Kasumi-1 (cell line): ENCODE measurements at places on chromosomes 6 and 20.

DNA sequence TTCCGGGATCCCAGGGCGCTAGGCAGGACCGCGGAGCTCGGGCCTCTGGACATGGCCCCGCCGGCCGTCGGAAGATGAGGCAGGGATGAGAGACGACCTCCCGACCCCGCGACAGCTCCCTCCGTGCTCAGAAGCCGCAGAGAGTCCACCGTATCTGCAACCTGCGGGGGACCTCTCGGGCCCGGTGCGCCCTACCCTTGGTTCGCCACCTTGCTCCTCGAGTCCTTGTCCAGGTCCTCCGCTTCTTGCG lies 301 bp downstream of the PPP1R3D start:
- DNase-seq = no peak

DNA sequence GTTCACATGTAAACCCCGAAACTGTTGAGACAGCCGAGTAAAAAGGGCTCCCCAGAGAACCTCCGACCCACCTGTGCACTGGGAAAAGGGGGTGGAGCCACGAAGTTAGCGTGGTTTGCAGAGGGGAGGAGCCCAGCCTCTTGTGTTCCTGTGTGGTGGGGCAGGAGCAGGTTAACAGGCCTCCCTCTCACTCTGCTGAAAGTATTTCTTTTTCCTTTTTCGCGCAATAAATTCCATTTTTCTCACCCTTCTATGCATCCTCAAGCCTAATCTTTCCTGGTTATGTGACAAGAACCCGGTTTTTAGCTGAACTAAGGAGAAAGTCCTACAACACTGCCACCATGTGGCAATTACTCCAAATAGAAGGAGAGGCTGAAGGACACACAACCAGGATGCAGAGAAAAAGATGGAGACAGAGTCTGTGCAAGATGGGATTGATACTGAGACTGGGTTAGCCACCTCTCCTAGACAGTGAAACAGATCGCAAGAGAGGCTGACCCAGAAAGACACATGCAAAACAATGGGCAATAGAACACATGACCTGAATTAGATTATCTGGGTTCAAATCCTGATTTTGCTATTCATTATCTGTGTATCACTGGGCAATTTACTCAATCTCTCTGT lies 168.7 kb upstream of the PRSS16 start:
- peak; percentile 78 for DNase-seq

GRCh38 chr6:111601886-111602285 lies 3.8 kb downstream of the TRAF3IP2 start:
- DNase-seq = no peak

- no peak for DNase-seq
Measured at GRCh38 chr6:92468066-92468465, 951.3 kb downstream of the EPHA7 start.

DNA sequence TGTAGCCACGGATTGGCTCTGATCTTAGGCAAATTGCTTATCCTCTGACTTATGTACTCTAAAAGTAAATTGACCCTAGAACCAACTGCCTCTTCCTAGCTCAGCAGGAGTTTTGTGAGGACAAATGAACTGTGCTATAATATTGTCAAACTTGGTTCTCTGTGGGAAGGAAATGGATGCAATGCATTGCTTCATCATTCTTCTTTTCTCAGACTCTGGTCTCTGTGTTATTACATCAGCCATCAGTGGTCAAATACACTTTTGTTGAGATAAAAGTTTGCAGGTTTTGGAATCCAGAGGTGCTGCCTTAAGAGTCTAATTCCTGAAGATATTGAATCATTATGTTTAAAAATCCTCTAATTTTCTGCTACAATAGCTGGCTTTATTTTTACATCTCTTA lies 64.9 kb downstream of the SLC24A3 start:
- no peak for DNase-seq

DNA sequence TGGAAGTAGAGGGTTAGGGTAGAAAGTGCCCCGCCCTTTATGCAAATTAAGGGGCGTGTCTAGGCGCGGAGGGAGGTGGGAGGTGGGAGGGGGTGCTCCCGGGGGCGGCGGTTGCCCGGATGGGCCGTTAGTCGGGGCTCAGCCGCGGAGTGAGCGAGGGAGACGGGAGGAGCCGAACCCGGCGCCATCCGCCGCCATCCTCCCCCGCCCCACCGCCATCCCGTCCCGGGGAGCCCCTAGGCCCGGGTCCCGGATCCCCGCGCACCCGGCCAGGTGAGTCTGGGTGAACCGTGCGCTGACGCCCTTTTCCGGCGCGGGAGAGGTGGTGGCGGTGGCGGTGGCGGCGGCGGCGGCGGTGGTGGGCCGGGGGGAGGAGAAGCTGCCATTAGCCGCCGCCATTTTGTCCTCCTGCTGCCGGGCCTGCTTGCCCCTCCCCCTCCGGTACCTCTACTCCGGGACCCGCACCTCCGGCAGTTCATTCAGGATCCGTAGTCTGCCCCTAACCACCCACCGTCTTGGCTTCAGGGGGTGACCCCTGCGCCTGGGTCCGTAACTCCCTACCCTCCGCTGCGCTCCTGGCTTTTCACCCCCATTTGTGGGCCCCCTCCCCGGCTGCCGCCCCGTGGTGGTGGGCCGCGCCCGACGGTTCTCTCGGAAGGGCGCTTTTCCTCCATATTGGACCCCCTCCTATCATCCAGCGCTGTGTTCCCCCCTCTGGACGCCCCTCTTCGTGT lies at the start of gene PRRC2A:
Gene PRRC2A (plus strand): TSS at position 130 of the 734 bp plus-strand sequence. CDS start 2,075 bp downstream, outside the sequence.
- peak; percentile 69 for DNase-seq

DNA sequence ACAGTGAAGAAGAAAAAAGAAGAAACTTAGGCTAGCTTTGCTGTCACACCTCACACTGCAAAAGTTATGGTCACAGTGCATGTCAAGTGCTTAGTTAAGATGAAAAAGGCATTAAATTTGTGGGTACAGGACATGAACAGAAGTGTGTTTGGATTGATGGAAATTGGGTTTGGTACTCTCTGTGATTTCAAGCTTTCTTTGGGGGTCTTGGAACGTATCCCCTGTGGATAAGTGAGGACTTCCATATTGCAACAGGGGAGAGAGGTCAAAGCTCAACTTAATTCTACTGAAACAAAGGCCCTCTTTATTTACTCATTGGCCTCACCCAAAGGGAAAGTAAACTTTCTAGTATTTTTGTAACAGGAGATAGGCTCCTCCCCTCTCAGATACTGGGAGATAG lies 138.3 kb upstream of the FUT9 start:
- no peak for DNase-seq

- DNase-seq = no peak
Measured at GRCh38 chr6:14775528-14775927, 470.3 kb upstream of the JARID2 start.

DNA sequence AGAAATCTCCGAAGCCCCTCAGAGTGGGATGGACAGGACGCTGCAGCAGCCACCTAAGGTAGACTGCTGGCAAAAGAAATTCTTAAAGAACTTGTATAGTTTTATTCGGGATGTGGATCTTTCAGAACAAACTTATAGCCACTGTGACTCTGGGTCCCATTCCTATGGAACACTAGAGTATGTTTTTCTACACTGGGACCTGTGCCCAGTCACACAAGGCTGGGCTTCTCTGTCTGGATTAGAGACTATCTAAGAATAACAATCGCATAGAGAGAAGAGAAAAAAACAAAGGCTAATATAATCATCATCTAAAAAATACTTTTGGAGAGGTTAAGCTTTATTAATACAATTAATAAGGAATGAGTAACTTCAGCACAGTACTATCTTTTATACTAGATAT lies 28.9 kb downstream of the RMND1 start:
- DNase-seq = no peak
